CD4-positive, alpha-beta T cell treated with Interferon gamma for 1 hour (primary cell): ENCODE measurements at places on chromosomes 5 and 9.

GRCh38 chr9:77968506-77968905 lies 63.1 kb downstream of the GNAQ start:
- no peak for DNase-seq

GRCh38 chr5:146073239-146073900 lies 32.0 kb downstream of the PLAC8L1 start:
- no peak for DNase-seq

GRCh38 chr5:158154226-158155005 lies 295.5 kb upstream of the CLINT1 start:
- DNase-seq: no peak

DNA sequence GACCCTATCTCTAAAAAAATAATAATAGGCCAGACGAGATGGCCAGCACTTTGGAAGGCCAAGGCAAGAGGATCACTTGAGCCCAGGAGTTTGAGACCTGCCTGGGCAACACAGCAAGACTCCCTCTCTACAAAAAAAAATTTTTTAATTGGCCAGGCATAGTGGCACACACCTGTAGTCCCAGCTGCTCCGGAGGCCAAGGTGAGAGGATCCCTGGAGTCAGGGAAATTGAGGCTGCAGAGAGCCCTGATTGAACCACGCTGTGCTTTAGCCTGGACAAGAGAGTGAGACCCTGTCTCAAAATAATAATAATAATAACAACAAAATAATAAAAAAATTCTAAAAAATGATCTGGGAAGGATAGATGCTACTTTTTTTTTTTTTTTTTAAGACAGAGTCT lies 1.1 kb upstream of the DYNC2I2 start:
- no peak for DNase-seq

DNA sequence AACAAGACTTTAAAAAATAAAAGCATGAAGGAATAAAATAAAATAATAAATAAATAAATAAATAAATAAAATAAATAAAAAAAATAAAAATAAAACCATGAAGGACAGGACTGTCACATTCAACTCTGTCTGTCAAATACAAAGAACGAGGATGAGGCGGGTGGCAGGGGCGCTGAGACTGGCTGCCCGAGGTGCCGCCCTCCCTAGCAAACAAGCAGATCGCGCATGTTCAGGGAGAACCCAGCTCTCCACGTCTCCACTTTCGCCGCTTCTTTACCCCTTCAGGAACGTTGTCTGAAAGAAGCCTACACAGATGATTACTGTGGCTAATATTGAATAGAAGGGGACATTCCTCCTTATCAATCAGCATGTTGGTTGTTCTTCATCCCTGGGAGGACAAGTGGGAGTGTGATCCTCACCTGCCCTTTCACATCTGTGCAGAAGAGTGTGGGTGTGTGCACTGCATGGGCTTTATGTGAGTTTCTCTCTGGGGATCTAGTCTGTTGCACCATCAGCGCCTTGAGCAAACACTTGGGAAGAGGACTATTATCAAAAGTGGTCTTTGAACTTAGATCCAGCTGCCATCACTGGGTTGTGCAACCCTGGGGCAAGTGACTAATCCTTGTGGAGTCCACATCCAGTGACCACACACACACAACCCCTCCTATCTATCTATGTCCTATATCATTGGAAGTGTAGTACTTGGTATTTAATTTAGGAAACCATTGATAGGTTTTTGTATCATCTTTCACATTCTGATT lies 399.2 kb downstream of the IRX2 start:
- DNase-seq: no peak

- DNase-seq: no peak
Measured at GRCh38 chr9:115531410-115532125, 413.6 kb upstream of the TNC start.

- DNase-seq: no peak
Measured at GRCh38 chr5:95649274-95649673, 2.7 kb downstream of the RFESD start.
